Pons (tissue), 1 donor: ENCODE measurements at places on chromosomes 1 and 21.

GRCh38 chr1:38677311-38677710, 182.3 kb downstream of the RRAGC start:
- DNase-seq, result no peak

GRCh38 chr21:44464351-44464750, 9.0 kb downstream of the LRRC3 start:
- DNase-seq, result no peak

GRCh38 chr1:150392627-150393026, 28.7 kb downstream of the RPRD2 start:
- DNase-seq, result no peak

- no peak for DNase-seq
Observed at GRCh38 chr1:81596341-81596740, 204.4 kb upstream of the ADGRL2 start.

DNA sequence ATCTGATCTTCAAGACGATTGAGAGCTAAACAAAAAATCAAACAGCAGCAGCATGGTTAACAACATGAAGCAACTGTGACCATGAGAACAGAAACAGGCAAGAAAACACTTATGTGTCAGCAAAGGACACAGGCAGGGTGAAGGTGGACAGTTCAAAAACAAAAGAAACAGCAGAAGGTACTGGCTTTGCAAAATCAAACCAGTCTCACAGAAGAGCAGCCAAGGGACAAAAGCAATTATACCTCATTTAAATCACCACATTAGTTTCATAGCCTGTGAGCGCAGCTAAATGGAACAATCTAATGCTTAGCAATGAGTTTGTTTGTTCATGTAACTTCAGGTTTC, 59.1 kb downstream of the CAPN2 start:
- DNase-seq, result no peak

DNA sequence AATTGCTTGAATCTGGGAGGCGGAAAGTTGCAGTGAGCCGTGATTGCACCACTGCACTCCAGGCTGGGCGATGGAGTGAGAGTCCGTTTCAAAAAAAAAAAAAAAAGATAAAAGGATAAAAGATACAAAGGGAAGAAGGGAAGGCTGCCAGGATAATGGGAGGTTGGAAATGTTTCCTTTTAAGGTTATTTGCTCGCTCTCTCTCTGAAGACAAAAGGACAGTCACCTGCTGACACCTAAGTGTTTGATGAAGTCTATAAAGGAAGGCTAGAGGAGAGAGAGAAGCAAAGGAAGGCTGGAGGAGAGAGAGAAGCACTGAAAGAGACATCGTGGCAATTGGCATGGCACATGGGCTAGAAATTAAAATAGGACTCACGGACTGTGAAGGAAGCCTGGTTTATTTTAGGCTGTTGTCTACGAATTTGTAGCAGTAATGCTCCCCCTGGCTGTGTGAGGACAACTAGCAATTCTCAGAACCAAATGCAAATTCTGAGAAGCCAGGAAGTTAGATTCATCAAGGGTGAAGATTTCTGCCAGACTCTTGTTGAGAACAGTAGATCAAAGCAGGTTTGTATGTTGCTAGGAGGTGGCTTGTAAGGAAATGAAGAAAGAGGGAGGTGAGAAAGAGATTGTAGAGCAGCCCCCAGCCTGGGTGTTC, 154.2 kb downstream of the ZP4 start:
- no peak for DNase-seq

GRCh38 chr1:59595774-59596173, 219.0 kb upstream of the HOOK1 start:
- DNase-seq, result no peak

GRCh38 chr1:39098546-39099250, 72.5 kb downstream of the NDUFS5 start:
- peak; percentile 87 for DNase-seq

DNA sequence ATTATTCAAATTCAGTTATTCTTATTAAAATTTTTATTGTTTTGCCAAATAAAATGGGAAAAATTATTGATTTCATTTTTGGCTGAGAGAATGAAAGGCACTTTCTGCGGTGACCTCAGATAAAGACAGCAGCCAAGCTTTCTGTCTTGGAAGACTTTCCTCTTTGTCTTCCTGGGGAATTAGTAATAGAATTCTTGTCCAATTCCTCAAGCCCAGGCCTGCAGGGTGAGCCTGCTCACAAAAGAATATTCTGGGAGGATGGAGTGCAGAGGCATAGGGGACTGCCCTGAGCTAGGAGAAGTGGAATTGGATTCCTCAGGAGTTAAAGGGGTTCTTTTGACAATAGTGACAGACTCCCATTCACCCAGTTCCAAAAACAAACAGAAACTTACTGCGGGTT, 614.5 kb upstream of the ADGRL2 start:
- no peak for DNase-seq

DNA sequence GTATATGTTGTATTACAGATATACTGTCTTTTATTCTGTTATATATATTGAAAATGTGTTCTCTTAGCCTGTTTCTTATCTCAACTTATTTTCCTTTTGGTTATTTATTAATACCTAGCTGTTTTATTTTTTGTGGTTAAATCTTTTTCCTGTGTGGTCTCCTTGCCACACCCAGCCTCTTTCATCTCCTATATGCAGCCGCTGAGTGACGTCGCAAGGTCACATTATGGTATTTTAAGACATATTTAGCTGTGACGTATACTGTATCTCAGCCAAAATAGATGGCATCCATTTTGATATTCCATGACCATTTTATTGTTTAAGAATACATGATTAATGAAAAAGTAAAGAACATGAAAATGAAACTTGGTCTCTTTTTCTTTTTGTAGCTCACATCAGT, 29.1 kb downstream of the CENPF start:
- no peak for DNase-seq

- peak; percentile 44 for DNase-seq
Observed at GRCh38 chr1:167066333-167067122, 23.6 kb downstream of the GPA33 start.

DNA sequence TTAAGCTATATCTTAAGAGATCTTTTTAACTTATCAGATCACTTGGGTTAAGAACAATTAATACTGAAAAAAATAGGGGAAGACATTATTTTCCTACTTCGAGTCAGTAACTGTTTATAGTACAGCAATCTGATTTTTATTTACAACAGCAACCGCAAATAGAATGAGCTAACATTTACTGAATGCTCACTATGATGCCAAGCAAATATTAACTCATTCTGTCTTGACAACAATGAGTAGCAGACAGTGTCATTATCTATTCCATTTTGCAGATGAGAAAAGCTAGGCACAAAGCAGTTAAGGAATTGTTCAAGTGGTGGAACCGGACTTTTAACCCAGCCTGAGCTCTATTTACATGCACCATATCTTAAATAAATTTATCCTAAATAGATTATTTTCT, 273.7 kb downstream of the NTNG1 start:
- no peak for DNase-seq

GRCh38 chr1:197306381-197307062, 38.5 kb downstream of the CRB1 start:
- DNase-seq, result peak; percentile 25

DNA sequence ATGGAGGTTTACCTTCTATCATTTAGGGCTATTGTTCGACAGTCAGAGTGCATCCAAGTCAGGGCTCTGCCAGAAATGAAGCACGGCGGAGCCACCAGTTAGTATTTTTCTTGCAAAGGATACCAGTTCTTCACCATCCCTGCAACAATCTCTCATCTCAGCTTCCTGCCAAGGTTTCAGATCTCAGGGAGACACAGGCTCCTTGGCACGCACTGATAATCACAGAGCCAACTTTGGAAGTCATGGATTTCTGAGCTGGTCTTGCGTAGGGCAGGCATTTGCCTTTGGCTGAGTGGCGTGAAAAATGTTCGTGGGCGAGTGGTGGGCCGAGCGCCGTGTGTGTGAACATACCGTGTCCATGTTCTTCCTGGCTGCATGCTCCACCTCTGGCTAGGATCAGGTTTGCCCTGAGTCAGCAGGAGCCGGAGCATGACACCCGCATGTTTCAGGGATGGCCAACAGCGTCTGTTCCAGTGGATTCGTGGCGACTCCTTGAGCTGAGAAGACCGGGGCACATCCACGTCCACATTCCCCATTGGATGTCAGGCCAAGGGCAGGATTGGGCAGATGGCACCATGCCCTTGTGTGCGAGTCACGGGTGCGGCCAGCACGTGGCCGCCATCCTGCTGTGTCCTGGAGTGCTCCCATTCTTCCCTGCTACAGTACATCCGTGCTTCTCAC, 118.5 kb upstream of the C1orf174 start:
- peak; percentile 2 for DNase-seq
